SJSA1 (cell line): ENCODE measurements at places on chromosomes 16 and 17. TPM values are rescaled to one million over a fixed set of nuclear protein-coding genes. Genes with fewer than 3 reads are reported as not detected.

DNA sequence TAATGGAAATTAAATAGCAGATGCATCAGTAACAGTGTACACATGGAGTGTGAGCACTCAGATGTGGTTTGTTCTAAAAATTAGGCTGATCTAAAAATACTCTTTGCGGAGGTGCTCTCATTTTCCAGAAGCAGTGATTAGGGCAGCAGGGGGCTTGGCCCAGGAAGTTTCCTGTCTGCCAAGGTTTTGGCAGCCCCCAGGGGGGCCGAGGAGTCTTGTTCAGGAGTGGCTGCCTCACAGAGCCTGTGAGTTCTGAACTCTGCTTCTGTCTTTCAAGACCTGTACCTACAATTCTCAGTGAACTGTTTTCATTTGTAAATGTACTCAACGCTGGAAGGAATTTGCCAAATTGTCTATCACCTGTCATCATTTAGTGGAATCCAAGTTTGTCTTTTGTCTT, 388.4 kb upstream of the CDH11 start:
- no peak for DNase-seq

GRCh38 chr16:1211451-1212268, 13.4 kb downstream of the TPSG1 start:
- DNase-seq: no peak

DNA sequence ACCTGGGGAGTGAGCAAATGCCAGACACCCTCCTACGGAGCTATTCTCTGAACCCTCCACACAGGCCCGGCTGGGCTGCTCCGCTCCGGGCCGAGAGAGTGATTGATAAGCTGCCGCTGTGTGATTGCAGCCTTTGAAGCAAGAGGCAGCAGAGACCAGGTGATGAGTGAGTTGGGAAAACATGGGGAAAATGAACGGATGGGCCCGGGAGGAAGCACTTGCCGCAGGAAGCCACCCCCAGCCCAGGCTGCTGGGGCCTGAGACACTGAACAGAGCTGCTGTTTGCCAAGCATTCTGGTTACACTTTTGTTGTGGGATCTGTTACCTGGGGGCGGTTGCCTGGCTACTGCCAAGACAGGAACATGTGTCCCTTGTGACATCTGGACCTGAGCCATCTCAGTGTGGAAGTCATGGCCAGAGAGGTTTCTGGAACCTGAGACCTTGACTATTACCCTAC, 46.4 kb upstream of the KLHDC4 start:
- no peak for DNase-seq

DNA sequence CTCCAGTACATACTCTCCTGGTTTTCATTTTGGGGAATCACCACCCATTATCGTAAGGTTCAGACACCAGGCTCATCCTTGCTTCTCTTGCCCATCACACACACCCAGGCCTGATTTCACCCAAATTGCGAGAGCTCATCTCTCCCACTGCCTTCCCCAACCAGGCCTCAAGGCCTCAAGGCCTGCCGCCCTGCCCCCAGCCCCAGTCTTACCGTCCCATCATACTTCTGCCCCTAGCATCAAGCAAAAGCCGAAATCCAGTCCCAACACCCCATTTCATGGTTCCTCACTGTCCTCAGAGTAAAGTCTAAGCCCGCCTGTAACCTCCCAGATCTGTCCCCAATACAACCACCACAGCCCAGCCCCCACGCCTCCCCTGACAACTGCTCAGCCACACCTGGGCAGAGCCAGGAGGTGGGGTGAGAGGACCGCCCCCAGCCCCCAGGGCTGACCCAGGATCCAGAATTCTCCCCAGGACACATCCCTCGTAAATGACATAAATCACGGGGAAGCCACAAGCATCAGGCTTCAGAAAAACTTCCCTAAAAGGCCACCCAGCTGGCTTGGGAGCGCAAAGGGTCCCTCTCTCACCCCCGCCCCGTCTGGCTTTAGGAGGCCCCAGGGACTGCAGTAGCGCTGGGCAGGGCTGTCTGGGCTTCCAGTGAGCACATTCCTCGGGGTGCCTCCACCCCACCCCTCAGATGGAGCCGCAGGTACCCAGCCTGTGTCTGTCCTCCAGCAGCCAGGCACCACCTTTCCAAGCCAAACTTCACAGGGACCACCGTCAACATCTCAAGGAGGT, 9.6 kb upstream of the P2RX1 start:
- no peak for DNase-seq

- DNase-seq: no peak
Observed at GRCh38 chr17:4858882-4859260, 25.7 kb downstream of the MINK1 start.

DNA sequence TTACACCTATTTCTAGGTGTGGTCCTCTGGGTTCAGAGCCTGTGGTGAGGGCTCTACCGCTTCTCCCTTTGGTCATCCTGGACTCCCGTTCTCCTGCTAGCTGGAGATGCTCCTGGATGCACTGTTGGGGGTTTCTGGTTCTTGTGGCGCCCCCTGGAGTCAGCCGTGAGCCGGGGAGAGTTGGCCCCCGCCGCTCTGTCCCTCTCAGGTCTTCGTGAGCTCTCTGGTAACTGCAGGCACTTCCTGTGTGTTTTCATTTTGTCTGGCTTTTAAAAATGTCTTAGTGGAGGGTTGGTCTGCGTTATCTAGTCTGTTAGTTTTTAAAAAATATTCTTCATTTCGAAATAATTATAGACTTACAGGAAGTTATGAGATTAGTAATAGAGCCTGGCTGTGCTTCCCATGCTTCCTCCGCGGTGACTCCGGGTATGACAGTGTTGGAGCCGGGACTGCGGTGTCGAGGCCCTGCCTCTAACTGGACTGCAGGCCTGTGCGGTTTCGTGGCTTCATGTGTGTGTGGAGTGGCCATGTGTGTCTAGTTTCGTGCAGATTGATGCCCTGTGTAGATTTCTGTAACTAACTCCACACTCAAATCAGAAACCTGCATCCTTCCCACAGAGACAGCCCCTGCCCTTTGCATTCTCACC, 78.0 kb upstream of the ZNF750 start:
- no peak for DNase-seq

The SYCE1L gene
- total RNA-seq: 0.32 and 1.2 TPM in 2 replicates

The PLXDC1 gene
- not detected in 2 replicates for total RNA-seq
